ENCODE measurements at places on chromosomes 11 and 22.

DNA sequence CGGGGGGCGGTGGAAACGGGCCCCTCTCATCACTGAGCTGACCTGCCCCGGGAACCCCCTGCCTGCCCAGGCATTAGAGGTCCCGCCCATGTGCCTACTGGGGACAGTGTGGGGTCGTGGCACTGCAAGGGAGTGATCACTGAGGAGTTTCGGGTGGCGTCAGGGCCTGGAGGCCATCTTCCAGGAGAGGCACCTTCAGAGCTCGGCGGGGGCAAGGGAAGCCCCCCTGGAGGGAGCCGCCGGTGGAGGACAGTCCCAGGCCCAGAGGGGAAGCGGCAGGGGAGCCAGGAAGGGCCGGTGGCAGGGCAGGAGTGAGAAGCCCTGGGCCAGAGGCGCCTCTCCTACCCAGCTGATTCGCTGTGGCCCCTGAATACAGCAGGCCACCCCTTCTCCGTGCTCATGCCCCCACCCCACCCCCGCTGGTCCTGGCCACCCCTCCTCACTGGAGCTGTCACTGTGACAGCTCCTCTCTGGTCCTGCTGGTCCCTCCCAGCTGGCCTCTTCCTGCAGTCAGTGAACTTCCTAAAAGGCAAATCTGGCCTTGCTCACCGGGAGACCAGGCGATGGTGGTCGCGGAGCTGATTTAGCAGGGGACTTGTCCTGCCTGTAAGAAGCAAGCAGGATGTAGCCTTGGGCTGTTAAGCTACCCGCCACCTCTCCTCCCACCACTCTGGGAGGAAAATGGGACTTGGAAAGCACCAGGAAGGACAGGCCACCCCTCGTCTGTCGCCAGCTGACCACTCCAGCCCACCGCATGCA is 2.0 kb upstream of the MAPK11 start:
- no peak for DNase-seq

DNA sequence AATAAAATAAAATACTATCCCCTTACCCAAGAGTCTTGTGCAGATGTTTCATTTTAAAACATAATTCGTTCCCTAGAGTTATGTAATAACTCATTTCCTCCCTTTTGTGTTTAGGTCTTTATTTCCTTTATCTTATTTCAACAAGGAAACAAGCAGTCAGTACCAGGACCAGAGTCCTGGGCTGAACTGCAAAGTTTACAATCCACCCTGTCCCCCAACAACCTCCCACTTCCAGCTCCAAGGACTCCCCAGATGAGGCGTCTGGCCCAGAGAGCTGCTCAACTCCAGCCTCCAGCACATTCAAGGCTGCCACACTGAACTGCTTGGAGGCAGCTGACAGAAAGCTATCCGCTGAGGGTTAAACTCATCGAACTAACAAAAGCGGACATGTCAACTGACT is 4.5 kb downstream of the POLDIP3 start:
- DNase-seq, result no peak

DNA sequence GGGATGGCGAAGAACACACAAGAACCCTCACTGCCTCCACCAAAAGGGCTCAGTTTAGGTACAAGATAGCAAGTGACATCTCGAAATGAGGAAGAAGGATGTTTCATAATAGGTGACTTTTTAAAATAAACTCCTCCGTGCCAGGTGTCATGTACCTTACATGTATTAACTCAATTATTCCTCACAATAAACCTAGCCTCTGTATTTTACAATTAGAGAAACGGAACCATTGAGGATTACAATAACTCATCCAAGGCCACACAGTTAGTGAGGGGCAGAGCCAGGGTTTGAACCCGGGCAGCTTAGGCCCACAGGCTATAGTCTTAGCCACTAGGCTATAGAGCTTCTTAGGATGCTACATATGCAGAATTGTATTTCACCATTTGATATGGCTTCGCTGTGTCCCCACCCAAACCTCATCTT is 965 bp upstream of the PAMR1 start:
- no peak for DNase-seq

DNA sequence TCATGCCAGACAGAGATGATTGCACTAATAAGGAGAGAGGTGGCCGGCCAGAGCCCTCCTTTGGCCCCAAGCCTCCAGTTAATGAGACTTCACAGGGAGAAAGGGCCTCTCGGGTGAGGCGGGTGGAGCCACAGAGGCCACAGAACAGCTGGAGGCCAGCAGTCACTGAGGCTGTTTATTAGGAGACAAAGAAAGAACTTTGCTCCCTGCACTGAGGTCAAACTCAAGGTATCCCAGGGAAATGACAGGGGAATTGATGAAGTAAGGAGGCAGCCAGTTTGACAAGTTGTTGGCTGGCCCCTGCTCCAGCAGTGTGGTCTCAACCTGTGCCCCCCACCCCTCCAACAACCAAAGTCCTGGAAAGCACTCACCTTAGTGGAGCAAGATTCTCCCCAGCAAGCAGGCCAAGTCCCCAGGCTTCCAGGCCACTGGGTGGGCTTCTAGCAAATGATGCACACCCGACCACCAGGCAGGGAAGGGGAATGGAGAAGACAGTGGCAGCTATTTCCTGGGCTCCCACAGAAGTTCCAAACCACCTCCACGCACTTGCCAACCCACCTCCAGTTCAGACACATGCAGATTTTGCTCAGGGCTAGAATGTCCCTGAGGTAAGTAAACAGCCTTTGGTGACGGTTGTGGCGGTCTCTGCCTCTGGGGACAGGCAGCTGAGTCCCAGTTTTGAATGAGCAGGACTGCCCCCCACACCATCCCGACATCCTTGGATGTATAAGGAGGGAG is 53.2 kb downstream of the RPUSD4 start:
- DNase-seq, result no peak

- no peak for DNase-seq
Measured at GRCh38 chr11:57647960-57648800, 1.5 kb downstream of the YPEL4 start.

GRCh38 chr22:44336962-44337677 is 24.4 kb upstream of the SHISAL1 start:
- DNase-seq, result no peak

GRCh38 chr22:27713461-27713860 is 88.1 kb downstream of the MN1 start:
- no peak for DNase-seq

DNA sequence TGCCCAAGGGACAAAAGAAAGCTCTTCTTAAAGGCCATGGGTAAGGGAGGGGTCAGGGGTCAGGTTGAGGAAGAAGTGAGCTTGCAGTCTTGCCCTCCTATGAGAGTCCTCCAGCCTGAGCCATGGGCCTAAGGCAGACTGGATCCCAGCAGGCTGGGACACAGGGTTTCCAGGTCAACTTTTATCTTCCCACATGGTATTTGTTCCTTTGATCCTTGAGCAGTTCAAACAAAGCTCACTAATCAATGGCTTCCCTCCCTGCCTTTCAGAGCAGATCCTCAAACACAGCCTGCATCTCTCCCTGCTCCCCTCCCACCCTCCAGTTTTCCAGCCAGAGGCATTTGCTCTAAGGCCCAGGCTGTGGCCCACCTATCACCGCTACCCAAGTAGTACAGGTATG is 589.3 kb downstream of the INSC start:
- DNase-seq, result no peak

- no peak for DNase-seq
Measured at GRCh38 chr11:85086504-85087284, 540.5 kb downstream of the DLG2 start.

GRCh38 chr11:125020342-125020741 is 42.8 kb upstream of the SLC37A2 start:
- no peak for DNase-seq

- no peak for DNase-seq
Measured at GRCh38 chr11:12220305-12220704, 109.9 kb downstream of the MICAL2 start.

GRCh38 chr22:28741200-28741784 is 328 bp downstream of the CHEK2 start:
- DNase-seq, result no peak

DNA sequence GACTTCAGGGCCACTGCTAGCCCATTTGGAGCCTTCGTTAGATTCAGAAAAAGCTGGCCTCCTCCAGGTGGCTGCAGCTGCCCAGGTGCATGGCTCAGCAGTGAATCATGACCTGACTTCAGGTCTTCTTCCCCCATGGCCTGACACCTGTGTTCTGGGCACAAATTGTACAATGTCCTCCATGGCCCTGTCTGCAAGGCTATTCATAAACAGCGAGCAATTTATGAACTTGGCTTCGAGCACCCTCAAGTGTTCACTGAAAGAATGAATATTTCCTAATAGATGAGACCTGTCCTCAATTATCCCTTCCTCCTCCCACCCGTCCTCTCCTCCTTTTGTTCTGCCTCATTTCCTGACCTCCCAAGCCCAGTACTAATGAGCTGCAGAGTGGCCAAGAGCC is 12.2 kb upstream of the VPS37C start:
- DNase-seq, result no peak

GRCh38 chr22:50608996-50609395 is 8.4 kb downstream of the MAPK8IP2 start:
- no peak for DNase-seq

DNA sequence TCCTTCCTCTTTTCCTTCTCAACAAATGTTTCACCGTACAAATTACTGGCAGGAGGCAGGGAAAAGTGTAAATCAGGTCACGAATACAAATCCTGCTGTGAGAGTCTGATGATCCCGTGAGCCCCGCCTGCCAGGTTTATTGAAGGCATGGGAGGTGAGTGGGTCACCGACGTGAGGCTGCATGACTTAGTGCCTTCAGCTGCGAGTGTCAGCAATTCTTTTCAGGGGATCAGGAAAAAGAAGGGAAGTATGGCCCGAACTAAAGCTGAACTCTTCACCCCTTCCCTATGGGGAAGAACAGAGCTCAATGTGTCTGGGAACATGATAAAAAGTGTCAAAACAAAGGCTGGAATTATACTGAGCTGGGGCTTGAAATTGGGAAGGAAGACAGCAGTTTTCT is 166.2 kb downstream of the OPCML start:
- DNase-seq, result no peak

GRCh38 chr22:42132457-42132856 is 1.8 kb upstream of the CYP2D6 start:
- DNase-seq, result no peak

DNA sequence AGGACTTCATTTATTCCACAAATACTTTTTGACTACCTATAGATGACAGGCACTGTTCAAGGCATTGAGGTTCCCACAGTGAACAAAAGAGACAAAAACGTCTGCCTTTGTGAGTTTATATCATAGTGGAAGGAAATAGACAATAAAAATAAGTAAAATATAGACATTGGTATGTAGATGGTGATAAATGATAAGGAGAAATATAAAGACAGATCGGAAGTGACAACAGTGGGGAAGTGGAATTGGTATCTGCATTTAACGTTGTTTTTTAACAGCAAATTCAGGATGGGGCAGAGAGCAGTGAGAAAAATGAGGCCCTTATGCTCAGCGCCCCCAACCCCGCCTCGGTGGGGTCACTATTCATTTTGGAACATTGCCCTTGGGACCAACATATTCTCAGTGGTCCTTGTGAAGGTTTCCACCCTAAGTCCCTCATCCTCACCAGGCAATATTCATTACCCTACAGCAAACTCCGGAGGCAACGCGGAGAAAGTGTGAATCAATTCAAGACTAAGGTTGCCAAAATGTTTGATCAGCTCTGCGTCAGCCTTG is 627 bp upstream of the PEX26 start:
- no peak for DNase-seq

- no peak for DNase-seq
Measured at GRCh38 chr11:102914238-102915043, 39.7 kb upstream of the MMP12 start.

DNA sequence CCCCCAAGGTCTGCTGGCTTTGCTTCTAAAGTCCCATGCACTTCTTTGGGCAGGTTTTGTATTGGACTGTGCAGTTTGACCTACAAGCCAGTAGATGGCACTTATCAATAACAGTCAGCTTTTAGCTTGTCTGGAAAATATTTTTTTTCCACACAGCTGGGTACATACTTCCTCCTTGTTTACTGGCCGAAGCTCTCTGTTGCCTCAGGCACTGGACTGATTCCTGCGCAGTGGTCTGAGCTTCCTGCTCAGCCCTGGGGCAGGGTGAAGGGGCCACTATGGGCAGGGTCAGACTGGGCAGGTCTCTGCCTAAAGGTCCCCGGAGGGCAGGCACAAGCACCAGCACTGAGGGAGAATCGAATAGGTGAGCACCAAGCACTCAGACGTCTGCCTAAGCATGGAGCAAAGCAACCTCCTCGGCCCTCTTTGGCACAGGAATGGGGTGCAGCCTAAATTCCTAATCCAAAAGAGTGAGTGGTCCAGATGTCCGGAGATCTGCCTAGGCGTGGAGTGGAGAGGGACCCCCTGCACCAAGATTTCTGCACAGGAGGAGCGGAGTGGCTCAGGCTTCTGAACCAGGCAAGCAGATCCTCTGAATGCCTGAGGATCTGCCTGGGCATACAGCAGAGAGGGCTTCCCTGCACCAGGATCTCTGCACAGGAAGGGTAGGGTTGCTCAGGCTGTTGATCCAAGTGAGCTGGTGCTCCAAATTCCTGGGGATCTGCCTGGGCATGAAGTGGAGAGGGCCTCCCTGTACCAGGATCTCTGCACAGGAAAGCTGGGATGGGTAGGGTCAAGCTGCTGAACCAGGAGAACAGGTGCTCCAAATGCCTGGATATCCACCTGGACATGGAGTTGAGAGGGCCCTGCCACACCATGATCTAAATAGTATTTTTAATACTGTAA is 105.9 kb upstream of the C11orf58 start:
- no peak for DNase-seq

DNA sequence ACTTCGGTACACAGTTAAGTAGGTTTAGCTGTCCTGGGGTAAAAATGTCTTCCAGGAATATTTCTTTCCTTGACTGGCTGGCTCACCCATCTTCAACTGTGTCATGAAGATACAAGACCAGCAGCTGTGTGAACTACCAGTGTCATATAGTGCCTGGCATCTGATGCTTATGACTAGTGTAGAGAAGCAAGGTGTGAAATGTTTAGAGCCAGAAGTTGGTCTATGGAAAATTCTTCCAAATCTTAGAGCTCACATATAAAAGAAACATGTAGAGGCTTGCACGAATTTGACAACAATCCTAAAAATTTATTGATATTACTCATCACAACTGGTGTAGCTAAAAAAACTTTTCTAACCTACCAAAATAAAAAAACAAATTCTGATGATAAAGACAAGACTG is 54.4 kb downstream of the ARL14EP start:
- DNase-seq, result no peak

GRCh38 chr11:121631456-121631855 is 178.7 kb upstream of the SORL1-AS1 start:
- no peak for DNase-seq
